NCI-H2107 (cell line): ENCODE measurements at places on chromosomes 1 and 21.

DNA sequence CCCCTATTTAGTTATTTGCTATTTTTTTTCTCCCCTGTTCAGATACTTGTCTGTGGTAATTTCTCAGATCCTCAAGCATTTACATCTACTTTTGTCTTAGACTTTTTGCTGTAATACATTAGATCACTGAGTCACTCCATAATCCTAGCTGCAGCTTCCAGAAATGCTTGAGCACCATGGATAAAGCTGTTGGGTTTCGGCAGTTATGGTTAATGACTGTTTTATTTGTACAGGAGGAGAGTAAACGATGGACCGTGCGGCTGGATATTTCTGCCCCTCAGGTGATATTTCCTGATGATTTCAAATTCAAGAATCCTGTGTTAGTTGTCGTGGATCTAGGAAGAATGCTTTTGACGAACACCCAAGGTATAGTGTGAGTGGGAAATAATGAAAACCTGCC, 42.9 kb downstream of the VPS13D start:
- DNase-seq = no peak

- DNase-seq = no peak
Measured at GRCh38 chr1:1041092-1041523, 21.2 kb downstream of the AGRN start.

GRCh38 chr1:66393586-66394287, 140.2 kb upstream of the SGIP1 start:
- DNase-seq = no peak

GRCh38 chr1:174572771-174573170, 125.0 kb downstream of the GPR52 start:
- DNase-seq = no peak
